ENCODE measurements at places on chromosomes 5 and 9.
A peak's percentile ranks its signal among the peaks of the same experiment; 100 is the strongest.

DNA sequence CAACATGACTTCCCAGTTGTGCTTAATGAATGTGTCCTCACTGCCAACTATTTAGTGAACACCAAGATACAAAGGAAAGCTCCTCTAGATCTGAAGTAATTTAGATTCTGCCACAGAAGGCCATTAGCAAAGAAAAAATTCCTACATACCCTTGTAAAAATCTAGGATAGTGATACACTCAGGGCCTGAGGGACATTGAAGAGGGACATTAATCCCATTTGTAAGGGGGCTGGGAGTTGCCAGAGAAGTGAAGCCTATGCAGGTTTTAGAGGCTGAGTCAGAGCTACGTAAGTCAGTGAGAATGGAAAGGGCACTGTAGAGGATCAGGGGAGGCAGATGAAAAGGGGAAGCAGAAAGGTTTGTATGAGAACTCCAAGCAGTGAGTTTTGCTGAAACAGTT, 286.9 kb upstream of the TARS1 start:
- no peak for DNase-seq

GRCh38 chr5:3364941-3365340, 230.7 kb upstream of the IRX1 start:
- DNase-seq, result no peak

DNA sequence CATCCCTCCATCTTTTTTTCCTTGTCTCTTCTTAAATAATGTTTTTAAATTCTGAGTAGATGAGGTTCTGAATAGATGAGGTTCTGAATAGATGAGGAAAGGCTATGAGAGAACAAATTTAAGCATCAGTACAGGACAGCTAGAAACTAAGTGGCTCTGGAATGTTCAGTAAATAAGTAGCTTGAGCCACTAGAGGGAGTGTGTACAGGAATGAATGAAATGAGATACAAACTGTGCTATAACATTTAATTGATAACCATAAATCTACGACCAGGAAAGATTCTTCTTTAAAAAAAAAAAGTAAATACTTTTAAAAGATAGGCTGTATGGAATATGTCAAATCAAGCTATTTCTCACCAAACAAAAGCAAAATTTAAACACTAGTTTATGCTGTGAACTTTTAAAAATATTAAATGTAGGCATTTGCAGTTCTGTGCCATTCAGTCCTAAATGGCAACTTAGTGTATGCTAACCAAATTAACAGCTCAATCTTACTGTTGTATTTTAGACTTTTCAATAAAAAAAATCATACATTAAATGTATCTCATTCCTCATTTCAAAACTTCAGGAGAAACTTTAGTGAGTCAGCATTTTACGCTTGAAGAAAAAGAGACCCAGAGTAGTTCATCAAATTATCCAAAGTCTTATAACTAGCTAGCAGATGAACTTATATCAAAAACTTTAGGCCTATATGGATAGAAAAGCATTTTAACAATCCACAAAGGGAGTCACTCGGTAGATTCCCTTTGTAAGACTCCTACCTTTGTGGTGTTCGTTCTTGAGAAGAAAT, 70.4 kb upstream of the SNX2 start:
- DNase-seq, result peak; percentile 6

- no peak for DNase-seq
Observed at GRCh38 chr9:89304834-89305188, 6.2 kb upstream of the CKS2 start.

DNA sequence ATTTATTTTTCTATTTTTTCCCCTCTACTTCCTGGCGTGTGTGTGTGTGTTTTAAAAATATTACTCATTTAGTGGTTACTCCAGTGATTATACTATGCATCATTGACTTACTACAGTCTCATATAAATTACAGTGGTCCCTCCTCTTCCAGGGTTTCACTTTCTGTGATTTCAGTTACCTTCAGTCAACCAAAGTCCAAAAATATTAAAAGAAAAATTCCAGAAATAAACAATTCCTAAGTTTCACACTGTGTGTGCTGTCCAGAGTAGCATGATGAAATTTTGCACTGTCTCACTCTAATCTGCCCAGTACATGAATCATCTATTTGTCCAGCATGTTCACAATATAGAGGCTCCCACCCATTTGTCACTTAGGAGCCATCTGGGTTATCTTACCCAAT, 47.4 kb upstream of the CCDC112 start:
- no peak for DNase-seq

DNA sequence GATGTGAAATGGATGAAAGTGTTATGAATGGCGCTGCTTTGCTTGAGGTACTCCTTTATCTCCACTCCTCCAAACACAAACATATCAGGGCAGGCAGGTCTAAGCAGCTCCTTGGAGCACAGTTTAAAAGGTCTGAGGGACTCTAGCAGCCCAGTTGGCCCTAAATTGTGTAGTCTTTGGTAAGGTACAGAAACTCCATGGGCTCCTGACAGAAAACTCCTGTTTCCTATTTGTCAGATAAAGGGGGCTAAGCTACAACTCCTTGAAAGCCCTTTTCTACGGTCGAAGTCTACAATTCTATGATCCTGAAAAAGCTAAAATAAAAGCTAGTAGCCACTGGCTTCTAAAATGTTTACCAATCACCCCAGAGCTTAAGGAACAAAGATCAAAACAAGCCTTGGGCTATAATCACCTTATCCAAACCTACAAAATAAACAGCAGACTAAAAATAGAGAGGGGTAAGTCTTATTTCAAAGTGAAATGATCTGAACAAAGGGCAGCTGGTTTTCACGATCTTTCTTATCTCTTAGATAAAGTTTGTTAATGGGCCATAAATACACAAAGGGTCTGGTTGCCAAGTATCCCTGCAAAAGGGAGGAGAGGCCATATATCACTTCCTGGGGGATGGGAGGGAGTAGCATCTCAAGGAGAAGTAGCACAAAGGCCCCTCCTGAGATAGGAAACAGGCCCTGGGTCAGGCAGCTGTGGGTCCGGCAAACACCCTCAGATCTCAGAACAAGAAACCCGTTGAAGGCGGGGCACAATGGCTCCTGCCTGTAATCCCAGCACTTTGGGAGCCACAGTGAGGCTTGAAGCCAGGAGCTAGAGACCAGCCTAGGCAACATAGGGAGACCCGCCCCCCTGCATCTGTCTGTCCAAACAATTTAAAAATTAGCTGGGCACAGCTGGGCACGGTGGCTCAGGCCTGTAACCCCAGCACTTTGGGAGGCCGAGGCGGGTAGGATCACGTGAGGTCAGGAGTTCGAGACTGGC, 28.3 kb upstream of the DENND4C start:
- DNase-seq, result no peak

DNA sequence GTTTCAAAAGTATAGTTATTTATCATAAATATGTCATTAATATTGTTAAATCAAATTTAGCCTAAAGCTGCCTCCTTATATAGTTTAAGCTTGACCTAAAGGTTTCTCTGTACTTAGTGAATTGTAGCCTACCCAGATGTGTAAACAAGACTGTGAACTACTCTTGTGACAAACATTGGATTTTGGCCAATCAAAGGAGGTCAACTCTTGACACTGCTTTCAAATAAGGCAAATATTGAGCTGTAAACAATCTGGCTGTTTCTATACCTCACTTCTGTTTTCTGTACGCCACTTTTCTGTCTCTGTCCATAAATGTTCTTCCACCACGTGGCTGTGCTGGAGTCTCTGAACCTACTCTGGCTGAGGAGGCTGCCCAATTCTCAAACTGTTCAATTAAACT, 51.2 kb downstream of the FXN start:
- peak; percentile 41 for DNase-seq

DNA sequence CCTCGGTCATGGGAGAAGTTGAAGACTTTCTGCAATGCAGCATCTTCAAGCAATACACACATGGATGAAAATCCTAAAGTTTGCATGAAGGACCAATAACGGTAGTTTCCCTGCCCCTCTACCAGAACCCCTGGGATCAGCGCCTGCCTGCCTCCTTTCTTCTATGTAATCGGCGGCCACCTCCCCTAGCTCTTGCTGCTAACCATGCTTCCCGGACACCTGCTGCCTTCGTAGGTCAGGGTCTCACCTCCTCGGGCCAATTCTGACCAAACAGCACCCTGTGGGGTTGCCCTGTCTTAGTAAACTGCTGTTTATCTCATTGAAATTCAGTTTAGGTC, 388 bp upstream of the MED10 start:
- no peak for DNase-seq

DNA sequence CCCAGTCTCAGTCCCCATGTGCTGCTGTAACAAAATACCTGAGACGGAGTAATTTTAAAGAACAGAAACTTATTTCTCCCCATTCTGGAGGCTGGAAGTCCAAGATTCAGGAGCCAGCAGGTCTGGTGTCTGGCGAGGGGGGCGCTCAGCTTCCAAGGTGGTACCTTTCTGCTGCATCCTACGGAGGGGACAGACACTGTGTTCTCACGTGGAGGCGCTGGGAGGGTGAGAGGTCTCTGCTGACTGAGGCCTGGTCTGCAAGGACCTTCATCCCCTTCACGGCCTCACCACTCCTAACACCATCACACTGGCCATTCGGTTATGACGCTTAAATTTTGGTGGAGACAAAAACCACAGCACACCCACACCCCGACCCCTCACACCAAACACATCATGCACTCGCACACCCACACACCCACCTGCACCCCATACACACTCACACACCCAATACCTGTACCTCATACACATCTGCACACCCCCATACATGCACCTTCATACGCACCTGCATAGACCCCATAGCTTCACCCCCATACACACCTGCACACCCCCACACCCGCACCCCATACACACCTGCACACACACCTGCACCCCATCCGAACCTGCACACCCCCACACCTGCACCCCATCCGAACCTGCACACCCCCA, 9.8 kb upstream of the ZDHHC11 start:
- no peak for DNase-seq

DNA sequence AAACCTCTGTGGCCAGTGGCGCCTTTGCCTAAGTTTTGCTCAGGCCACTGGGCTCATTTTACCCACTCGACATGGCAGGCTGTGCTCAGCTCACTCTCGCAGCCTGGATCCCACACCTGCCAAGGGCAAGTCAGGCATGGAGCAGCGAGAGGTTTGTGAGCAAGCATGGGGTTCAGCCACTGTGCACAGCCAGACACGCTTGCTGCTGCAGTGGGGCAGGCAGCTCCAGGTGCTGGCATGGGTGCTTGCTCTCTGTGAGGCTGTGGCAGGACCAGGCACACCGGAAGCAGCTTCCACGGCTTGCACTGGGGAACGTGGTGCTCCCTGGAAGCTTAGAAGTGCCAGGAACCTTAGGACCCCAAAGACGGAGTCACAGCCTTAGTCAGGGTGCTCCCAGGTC, 470.1 kb downstream of the CDH9 start:
- no peak for DNase-seq

DNA sequence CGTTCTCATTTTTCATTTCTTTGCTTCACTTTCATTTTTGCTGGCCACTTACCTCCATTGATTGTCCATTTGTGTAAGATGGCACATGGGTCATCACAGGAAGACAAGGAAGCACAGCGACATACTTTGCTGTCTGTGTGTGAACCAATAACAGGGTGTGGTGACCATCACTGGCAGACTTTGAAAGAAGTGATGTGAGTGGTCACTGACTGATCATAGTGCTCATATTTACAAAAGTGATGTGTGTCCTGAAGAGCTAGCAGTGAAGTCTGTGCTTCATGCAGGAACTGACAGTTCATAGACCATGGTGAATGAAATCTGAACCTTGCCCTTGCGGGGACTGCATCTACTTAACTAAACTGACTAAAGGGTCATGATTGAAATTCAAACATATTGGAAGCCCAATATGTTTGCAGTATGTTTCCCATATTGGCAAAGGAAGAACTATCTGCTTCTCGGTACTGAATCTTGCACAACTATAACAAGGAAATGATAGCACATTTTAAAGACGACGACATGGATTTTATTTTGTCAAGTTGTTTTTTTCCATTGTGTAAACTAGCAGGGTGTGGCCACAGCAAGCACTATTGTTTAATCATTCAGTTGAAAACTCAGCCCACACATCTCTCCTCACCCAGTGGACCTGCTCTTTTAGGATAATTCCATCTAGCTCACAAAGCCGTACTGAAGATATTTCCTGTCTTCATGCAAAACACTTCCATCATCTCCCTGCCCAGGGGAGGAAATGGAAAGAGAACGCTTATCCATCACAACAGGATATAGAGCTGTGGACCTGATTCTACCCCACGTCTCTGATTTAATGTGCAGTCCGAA, 232.0 kb upstream of the ANKRD55 start:
- no peak for DNase-seq

DNA sequence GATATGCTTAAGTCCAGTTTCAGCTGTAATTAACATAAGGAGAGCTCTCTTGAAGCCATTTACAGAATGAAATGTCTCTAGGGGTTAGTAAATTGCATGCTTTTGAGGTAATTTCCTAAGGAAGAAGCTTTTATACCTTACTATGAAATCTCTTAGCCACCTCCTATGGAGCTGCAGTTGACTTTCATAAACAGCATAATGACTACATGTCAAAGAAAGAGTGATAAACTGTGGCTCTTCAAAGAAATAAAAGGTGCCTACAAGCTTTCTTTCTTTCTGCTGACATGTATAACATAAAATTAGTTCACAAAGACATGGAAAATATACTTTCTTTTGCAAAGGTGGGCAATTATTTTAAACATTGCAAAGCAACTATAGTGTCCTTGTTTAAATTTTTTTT, 90.8 kb downstream of the TMEM167A start:
- DNase-seq, result no peak

DNA sequence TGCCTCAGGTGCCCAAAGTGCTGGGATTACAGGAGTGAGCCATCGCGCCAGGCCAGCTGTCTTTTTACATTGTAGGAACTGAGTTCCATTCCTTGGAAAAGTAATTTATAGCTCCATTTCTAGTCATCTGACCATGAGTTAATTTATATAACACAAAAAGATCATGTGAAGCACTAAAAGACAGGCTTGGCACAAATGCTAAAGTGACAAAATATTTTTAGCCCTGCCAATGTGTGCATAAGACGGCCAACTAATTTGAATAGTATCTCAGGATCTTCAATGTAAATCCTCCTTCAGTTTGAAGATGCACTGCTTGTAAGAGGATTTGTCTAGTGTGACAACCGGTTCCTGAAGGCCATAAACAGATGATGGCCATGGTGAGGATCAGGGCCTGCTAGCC, 49.1 kb downstream of the MTMR12 start:
- no peak for DNase-seq

- DNase-seq, result no peak
Observed at GRCh38 chr5:35850967-35851680, 5.6 kb upstream of the IL7R start.

DNA sequence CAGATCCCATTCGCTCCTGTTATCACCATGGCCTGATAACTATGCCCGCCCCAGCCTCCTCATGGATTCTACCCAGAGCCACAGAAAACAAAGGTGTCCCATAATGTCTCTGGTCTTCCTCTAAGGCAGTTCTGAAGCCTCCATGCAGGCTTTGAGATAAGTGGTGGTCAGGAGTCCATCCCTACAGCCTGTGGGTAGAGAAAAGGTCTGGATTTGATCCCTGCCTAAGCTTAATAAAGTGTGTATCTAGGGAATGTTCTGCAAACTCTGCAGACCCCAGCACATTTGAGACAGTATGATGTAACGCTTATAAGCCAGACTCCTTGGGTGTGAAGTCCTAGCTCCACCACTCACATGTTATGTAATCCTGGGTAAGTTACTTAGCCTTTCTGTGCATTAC, 187.3 kb downstream of the MAPKAP1 start:
- no peak for DNase-seq
